Left hindlimb (tissue), 1 donor: ENCODE measurements at places on chromosomes 16 and 17.

DNA sequence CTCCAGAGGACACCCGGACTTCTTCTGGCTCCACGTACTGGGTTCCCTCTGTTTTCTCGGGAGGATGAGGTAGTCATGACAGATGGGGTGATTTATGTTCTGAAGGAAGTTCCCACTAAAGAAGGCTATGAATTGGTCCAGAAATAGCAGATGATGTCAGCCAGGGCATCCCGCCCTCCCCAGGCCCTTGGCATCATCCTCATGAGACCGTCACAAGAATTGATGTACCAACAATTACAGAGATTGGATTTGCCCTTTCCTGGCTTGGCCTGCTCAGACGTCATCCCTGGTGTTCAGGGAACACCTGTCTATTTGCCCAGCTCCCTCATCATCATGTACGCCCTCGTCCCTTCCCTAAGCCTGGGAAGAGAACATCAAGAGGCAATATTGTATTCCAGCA, 102.8 kb upstream of the CCL1 start:
- DNase-seq: no peak

DNA sequence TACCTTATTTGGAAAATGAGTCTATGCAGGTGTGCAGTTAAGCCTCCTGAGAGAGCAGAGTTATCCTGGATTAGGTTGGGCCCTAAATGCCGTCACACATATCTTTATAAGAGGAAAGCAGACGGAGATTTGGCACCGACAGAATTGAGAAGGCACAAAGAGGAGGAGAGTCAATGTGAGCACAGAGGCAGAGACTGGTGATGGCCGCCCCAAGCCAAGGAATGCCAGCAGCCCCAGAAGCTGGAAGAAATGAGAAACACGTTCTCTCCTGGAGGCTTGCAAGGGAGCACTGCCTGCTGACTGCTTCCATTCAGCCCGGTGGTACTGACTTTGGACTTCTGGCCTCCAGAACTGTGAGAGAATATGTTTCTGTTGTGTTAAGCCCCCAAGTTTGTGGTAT, 3.2 kb downstream of the SLC46A1 start:
- no peak for DNase-seq

DNA sequence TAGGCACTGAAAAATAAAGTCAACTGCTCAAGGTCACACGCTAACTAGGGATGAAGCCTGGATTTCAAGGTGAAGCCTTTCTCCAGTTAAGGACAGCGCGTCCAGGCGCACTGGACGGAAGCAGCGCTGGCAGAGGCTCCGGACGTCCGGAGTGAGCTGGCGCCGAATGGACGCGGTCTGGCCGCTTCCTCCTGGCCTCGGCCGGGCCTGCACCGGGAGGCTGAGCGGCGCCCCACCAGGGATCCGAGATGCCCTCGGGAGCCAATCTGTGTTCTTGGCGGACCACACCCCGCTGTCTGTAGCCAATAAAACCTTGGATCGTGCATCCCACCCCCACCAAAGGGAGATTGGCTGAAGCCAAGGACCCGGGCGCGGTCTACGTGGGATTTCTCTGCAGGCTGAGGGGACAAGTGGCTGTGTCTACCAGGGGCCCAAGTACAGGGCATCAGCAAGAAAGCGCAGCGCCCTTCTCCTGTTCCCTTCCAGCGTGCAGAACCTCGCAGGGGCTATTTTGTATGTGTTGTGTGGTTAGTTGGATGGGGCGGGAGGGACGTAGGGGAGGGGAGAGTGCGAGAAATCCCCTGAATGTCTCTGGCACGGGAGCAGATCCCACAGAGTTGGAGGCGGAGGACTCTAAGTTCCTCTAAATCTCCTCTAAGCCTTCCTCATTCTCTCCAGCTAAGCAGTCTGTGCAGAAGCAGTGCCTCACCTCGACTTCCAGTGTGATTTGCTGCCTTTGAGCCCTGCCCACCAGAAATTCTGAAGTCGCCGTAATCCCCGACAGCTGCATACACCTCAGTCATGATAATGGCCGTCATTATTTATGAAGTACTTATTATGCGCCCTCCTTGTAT, 2.5 kb upstream of the AKAP10 start:
- peak; percentile 55 for DNase-seq

- DNase-seq: no peak
These were observed 105.9 kb upstream of the SEC14L1 start for GRCh38 chr17:77034677-77035424.

DNA sequence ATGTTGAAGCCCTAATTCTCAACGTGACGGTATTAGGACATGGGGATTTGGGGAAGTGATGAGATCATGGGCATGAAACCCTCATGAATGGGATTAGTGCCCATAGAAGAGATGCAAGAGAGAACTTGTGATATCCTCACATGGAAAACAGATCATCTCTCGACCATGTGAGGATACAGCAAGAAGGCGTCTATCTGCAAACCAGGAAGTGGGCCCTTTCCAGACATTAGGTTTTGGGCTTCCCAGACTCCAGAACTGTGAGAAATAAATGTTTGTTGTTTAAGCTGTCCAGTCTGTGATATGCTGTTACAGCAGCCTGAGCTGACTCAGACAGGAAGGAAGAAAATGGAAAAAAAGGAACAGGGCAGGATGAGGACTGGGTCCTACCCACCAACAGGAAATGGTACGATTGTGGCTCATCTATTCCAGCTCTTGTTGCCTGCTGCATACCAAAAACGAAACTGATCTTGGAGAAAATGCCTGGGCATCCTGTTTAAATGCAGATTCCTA, 21.9 kb upstream of the SSTR2 start:
- no peak for DNase-seq
